Stimulated activated CD4-positive, alpha-beta T cell treated with anti-CD3 and anti-CD28 coated beads, Interleukin-15, amount 100 ng/mL, for 48 hours (primary cell): ENCODE measurements at places on chromosomes 5 and 9.

DNA sequence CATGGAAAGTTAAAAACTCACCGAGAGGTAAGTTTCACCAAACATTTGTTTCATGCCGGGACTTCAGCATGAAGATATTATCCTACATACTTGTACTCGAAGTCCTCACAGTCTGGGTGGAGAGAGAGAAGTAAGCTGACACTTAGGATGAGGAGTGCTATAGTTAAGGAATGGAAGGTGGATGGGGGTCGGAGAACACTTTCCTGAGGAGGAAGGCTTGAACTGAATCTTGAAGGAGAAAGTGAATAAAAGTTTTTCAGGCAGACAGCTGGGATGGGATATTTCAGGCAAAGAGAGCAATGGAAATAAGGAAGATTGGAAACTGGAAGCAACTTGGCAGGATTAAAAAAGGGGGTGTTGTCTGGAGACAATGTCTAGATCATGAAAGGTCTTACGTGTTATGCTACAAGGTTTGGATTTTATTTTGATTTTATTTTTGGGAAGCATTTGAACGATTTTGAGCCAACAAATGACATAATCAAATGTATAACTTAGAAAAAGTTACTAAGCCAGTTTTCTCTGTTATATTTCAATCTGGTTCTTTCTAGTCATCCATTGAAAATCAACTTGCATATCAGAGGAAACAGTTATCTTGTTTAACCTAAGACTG is 167.1 kb downstream of the PAM start:
- no peak for DNase-seq

DNA sequence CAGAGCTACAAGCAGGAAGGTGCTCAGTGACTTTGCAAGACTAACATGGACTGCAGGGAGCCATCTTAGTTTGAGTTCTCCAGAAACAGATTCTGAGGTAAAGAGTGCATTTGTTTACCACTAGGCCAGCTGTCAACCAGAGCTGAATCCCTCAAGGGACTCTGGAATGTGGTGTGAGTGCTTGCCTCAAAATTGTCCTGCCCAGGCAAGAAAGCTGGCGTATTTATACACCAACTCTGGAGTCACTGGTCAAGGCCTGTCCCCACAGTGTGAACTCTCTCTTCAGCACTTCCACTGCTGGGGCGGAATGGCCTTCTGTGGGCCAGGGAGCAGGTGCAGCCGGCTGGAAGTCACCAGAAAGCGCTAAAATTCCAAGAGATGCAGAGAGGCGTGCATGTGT is 139.2 kb upstream of the TBCA start:
- no peak for DNase-seq

DNA sequence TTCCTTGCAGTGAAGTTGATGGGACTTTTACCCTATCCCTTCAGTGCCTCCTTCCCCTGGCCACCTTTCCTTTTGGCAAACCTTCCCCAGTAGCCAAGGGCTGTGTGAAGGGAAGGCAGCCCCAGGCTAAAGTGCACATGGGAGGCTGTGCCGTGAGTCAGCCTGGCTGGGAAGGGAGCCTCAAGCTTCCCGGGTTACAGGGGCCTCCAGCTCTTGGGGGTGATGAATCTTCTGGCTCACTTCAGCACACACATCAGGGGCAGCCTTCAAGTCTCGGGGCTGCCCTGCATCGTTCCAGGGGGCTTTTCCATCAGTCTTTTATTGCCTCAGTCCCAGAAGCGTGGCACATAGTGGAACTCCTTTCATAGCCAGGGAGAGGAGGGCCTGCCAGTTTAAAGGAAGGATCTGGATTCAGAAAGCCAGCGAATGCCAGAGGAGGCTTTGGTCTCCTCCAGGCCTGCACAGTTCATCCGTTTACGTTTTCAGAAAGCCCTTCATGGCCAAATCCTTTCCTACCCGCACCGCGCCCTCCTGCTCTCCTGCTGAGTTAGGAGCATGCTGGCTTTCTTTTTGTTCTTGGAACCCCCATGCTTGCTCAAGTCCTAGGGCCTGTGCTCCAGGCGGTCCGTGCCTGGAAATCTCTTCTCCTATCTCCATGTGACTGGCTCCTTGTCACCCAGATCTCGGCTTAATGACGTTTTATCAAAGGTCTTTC is 134.8 kb upstream of the KLF4 start:
- no peak for DNase-seq

DNA sequence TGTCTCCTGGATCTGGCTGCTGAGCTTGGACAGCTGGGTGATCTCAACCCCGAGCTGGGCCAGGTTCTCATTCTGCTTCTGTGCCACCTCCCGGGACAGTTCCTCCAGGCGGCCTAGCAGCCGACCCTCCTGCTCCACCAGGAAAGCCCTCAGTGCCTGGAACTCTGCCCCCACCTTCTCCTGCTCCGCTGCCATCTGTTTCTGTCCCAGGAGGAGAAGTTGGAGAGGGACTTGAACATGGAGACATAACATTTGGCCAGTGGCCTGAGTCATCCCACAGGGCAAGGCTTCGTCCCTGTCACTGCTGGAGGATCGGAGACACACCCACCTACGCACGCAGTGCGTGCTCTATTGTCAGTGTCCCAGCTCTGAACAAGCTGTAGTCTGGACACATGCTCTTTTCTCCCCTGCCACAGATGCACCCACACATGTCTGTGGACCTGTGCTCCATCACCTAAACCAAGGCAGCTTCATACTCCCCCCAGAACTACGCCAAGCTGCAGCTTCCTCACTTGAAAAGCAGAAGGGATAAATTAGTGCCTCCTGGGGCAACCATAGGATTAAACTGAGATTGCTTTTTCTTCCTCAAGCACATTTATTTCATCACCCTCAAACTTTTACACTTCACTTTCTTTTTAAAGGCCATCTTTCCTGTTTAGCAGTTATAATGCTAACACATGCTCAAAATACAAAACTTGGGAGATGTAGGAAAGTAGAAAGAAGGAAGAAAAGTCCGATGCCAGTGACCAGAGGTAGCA is 4.9 kb downstream of the TRIM7 start:
- no peak for DNase-seq

DNA sequence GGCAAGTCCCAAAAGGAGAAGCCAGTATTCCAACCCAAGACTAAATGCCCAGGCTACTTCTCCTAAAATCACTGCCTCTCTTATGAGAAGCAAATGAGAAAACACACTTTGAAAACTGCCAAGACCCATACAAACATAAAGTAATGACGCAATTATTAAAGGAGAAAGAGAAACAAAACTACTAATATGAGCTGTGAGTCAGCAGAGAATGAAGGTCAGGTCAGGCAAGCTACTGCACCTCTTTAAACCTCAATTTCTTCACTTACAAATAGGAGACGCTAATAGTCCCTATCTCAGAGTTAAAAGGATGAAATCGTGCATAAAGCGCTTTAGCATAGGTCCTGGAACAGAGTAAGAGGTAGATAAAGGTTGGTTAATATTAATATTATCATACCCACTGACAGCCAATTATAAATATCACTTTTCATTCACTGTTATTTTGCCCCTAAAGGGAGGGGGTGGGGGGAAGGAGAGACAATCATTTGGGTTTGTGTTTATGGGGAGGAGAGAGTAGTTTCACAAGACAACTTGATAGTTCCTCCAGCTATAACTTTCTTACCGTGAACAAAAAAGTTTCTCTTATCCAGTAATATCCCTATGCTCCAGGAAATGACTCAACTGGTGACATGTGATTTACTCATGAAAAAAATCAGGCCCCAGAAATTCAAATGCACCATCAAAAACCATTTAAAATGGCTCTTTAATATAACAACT is 3.6 kb downstream of the PSMB7 start:
- no peak for DNase-seq

DNA sequence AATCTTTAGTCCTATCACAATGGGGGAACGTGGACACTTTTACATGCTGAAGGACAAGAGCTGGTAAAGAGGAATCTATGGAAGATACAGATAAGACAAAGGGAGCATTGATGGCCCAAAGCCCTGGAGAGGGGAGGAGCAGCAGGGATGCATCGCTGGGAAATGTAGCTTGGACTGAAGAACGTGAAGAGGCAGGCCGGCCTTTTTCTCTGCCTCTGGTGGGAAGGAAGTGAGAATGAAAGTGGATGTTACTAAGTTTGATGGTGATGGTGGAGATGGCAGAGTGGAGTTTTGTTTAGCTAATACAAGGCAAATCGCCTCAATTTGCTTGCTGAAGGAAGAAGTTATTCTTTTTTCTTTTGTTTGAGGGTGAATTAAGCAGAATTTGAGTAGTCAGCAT is 124.6 kb upstream of the TAF11L2 start:
- no peak for DNase-seq

DNA sequence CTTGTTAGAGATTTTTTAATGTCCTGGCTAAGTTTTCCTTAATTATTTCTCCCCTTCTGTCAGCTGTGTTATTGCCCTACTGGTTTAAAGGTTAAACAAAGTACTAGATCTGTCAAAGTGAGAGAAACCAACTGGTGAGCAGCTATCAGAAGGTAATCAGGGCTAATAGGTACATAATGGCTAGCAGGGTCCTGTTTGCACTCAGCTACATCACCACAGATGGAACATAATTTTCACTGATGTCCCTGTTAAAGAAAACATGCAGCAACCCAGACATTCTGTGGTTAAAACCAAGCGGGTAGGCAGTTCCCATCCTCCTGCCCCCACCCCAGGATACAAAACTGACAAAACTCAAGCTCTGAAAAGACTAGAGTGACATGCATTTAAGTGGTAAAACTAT is 473.9 kb downstream of the NR2F1-AS1 start:
- no peak for DNase-seq
